H1 (cell line): ENCODE measurements at places on chromosomes 2 and 18. TPM values are rescaled to one million over a fixed set of nuclear protein-coding genes. Genes with fewer than 3 reads are reported as not detected.
A peak's percentile ranks its signal among the peaks of the same experiment; 100 is the strongest.

- DNase-seq: peak; percentile 58
These were observed 777 bp downstream of the GALNT3 start for GRCh38 chr2:165793161-165793778.

GRCh38 chr2:20483194-20483895 lies 36.5 kb downstream of the RHOB start:
- no peak for DNase-seq

- no peak for DNase-seq
These were observed 69.1 kb upstream of the B3GNT7 start for GRCh38 chr2:231326404-231326803.

- no peak for DNase-seq
These were observed 36.1 kb downstream of the TRAK2 start for GRCh38 chr2:201415149-201415548.

The UGT1A10 gene
- not detected in 2 replicates for total RNA-seq

The OTOS gene
- total RNA-seq: 0.63 TPM in 1 of 2 replicates, not detected in the other

DNA sequence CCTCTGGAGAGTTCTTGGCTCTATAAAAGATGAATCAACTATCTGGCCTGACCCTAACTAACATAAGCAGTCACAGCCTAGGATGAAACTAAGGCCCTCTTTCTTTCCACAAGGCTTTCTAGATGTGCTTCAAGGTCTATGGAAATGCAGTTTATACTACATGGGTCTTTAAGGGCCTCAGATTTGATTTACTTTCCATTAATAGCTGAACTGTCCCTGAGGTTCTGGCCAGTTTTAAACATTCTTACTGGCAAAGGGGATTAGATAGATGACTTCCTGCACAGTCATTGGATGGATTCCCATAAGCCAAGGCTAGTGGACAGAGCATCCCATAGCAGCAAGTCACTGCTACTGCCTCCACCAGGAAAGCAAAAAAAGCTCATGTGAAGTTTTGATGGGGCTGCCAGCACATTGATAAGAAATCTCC lies 38.1 kb upstream of the LCLAT1 start:
- no peak for DNase-seq

GRCh38 chr2:11343650-11344341 lies 640 bp downstream of the ROCK2 start:
- DNase-seq: peak; percentile 76

GRCh38 chr2:126933711-126934091 lies 35.0 kb downstream of the TEX51 start:
- DNase-seq: no peak

GRCh38 chr18:46859855-46860254 lies 57.5 kb downstream of the PIAS2 start:
- DNase-seq: no peak

DNA sequence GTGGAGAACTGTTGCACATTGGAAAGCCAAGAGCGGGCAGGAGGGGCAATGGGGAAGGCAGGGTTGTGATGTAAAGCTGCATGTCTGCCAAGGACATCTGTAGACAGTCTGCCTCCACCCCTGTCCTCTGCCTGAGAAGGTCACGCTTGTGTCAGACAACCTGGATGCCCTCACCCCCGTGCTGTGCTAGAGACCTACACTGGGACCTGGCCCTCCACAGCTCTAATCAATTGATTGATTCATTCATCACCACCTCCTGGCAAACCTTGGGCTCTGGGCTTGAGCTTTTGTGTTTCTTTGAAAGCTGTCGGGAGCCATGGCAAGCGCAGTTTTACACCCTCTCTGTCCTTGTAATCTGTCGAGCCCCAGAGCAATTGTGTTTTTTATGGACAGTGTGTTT lies 41.1 kb downstream of the MARCO start:
- no peak for DNase-seq

DNA sequence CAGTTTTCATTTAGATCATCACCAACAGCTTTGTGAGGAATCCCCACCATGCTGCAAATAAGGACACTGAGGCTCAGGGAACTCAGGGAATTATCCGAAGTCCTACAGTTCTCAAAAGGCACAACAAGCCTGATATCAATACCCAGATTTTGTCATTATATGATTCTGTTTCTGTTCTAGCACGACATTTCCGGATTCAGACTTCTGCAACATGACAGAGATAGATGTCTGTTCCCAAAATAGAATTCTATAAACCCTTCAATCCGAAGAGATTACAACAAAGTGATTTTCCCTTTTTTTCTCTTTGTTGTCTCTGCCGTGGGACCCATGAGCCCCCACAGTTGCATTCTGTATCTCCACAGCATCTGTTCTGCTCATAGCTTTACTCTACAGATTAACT lies 72.0 kb downstream of the DOCK10 start:
- DNase-seq: no peak

GRCh38 chr18:50644807-50645206 lies 84.9 kb downstream of the MAPK4 start:
- DNase-seq: peak; percentile 61

DNA sequence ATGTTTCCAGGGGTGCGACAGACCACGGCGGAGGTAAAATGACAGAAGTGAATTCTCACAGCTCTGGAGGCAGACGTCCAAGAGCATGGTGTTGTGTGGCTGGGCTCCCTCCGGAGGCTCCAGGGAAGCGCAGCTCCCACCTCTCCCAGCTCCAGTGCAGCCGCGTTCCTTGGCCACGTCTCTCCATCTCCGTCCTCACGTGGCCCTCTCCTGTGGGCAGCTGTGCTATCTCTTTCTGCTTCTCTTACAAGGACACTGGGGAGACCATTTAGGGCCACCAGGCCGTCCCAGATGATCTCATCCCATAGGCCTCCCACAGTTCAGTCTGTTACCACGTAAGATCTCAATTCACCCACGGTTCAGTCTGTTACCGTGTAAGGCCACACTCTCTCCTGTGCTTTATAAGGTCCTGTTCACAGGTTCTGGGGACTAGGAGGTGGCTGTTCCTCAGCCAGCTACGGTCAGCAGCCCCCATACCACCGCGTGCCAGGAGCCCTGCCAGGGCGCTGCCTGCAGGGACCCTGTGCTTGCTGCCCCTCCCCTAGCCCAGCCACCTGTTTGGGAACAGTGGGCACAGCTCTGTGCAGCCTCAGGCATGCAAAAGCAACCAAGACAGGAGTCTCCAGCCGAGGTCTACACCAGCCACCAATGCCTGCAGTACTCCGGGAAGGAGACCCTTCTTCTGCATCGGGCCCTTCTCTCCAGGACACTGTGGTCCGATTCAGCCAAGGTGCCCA lies 2.9 kb upstream of the MAB21L4 start:
- DNase-seq: no peak

DNA sequence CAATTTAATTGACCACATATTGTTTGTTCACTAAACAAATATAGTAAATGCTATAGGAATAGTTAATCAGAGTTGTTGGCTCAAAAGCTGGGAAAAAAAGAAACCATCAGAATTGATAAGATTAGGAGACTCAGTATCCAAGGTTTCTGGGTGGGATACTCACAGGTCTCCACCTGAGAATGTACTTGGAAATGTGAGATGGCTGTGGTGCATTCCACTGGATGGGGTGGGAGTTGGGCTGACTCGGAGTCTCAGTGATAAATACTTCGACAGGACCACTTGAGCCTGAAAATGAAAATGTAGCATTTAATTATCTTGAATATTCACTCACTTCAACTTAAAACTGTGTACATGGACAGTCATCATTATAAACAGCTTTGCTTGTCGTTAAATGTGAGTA lies 21.2 kb downstream of the FN1 start:
- no peak for DNase-seq

The POTEI gene
- total RNA-seq: 0.19 and 0.20 TPM in 2 replicates

DNA sequence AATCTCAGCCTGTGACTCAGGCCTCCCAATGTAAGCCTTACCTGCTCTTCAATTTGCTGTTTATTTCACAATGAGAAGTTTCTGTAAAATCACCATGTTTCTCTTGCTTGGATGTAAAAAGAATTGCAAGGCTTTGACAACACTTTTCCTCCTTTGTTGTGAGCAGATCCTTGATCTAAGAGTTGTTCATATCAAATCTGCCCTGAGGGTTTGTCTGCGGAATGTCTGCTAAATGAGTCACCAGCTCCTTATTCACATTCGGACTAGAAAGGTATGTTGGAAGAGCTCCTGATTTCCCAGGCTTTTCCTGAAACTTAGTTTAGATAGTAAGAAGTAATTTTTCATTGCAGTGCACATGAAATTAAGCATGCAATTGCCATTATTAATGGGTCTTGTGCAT lies 268.2 kb upstream of the TCF4 start:
- peak; percentile 58 for DNase-seq

- no peak for DNase-seq
These were observed 153.6 kb downstream of the COL4A4 start for GRCh38 chr2:227010433-227010832.

GRCh38 chr2:210310550-210310949 lies 4.4 kb downstream of the MYL1 start:
- DNase-seq: no peak

DNA sequence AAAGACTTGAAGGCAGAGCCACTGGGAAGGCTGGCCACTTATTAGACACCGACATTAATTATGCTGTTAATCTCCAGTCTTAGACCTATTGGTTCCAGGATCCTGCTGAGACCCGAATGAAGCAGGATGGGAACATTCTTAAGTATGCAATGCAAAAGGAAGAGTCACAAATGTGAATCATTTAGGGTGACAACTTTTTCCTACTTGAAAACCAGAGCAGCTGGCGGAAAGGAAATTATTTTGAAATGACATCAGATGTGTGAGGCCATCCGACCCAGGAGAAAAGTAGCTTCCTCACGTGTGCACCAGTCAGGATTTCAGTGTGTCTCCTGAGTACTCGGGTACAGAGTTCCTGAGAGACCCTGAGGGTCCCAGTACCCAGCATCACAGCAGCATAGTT lies 222.9 kb upstream of the NCKAP5 start:
- no peak for DNase-seq

The ATP8B1 gene
- 3.1 and 4.6 TPM in 2 replicates for total RNA-seq

- no peak for DNase-seq
These were observed 97.0 kb upstream of the FN1 start for GRCh38 chr2:215532844-215533243.

DNA sequence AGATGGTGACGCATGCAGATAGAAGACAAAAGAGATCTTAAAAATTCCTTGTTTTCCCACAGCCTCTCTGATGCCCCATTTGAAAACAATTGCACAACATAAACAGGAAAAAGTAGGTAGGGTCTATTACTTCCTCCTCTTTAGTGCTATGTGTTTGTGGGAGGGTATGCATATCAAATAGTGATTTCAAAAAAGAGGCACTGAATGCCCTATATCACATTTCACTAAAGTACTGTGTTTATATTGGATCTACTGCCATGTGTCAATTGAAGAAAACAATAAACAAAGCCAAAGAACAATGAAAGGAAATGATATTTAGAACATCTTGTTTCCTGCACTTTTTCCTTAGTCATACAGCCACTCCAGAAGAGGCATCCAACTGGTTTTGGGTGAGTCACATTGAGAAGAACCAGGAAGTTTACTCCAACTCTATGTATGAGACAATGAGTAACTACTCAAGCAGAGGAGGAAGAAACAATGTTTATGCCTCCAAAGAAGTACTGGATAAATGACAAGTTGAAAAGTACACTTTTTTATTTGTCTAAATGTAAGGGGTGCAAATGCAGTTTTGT lies 583.6 kb downstream of the FBXO15 start:
- no peak for DNase-seq

The HRH4 gene
- not detected in 2 replicates for total RNA-seq

GRCh38 chr2:5826979-5827655 lies 134.9 kb downstream of the SOX11 start:
- DNase-seq: no peak

DNA sequence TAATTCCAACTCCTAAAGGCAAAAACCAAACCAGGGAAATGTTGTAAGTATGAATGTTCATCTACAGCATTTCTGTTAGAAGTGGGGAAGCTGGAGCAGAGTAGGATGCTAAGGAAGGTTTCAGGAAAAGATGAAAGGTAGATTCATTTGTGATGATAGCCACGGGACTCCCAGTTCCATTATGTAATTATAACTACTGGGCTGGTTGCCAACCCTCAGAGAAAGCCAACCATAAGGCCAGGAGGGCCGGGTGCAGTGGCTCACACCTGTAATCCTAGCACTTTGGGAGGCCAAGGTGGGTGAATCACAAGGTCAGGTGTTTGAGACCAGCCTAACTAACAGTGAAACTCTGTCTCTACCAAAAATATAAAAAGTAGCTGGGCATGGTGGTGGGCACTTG lies 288.9 kb upstream of the ETAA1 start:
- no peak for DNase-seq

DNA sequence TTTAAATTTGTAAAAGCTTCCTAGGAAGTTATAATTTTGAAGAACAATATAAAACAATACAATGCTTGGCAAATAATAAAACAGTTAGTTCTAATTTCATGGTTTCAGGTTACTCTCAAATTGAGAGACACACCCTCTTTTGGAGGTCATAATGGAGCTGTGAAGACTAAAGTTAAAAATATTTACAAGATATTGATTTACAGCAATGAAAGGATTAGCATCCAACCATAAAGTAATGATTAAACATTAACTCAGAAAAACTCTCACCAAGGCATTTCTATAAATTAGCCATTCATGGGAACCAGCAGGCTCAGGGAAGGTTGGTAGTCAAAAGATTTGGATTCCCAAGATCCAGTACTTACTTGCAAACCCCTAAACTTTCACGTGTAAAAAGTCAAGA lies 6.4 kb downstream of the DPP4 start:
- DNase-seq: no peak

- DNase-seq: no peak
These were observed 153.0 kb downstream of the TMEM247 start for GRCh38 chr2:46632349-46632748.

DNA sequence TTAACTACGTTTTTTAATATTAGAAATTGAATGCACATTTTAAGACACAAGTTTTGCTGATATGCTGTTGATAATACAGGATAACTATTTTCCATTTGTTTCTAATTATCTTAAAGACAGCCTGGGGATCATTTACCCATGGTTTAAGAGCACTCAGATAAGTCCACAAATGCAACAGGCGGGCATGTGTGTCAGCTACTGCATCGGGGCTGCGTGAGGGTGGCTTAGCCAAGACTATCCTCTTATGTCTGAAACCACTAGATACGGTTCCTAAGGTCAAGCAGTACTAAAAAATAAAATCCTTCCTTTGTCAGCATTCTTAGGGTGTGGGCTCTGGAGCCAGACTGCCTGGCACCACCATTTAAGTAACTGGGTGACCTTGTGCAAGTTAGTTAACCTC lies 254.8 kb downstream of the SATB2 start:
- no peak for DNase-seq

DNA sequence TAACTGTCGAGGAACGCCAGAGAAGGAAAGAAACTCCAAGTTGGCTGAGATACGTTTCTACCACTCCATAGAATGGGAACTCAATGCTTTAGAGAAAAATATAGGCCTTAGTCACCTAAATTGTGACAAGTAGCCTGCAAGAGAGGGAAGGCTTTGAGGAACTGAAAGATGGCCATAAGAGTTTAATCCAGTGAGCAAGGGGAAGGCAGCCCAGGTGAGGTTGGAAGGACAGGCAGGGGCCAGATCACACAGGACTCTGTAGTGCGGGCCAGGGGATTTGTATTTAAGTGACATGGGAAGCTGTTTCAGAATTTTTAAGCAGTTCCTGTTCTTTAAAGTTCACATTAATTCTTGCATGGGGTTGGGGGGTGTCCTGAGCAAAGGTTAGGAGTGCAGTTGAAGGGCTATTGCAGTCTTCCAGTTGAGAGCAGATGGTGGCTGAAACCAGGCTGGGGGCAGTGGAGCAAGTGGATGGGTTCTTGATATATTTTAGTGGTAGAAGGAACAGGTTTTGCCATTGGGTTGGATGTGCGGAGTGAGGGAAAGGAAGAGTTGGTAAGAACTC lies 138.9 kb upstream of the PELI1 start:
- DNase-seq: no peak
